Skeletal muscle cell (primary cell): ENCODE measurements at places on chromosomes 3 and 15.

DNA sequence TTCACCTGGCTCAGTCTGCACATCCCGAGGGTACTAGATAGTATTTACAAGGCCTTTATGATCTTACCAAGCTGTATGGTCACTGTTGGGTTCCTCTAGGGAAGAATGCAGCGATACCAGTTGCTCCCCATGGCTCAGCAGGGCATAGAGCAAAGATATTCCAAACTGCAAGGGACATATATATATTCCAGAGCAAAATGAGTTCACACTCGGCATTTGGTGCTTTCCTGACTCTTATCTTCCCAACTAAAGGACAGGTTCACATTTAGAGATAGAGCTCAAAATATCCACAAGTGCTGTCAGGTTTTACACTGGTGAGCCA, 3.5 kb upstream of the SPG11 start:
- DNase-seq: no peak

GRCh38 chr3:155418407-155418806, 124.9 kb upstream of the STRIT1 start:
- no peak for DNase-seq

DNA sequence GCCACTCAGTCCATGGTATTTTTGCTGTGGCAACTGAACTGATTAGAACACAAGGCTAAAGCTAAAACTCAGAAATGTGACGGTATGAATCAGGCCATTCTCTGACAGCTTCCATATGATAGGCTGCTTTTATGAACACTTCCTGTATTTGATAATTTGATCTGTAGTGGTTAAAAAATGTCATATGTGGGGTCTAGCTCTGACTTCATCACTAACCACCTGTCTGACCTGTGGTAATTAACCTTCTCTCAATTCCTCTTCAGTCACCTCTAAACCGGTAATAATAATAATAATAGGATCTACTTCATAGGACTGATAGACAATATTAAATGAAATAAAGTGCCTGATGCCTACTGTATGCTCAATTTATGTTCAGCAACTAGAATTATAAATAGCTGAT, 223.2 kb downstream of the MBNL1 start:
- DNase-seq: no peak

- no peak for DNase-seq
Observed at GRCh38 chr3:10833855-10834414, 17.9 kb downstream of the SLC6A11 start.

DNA sequence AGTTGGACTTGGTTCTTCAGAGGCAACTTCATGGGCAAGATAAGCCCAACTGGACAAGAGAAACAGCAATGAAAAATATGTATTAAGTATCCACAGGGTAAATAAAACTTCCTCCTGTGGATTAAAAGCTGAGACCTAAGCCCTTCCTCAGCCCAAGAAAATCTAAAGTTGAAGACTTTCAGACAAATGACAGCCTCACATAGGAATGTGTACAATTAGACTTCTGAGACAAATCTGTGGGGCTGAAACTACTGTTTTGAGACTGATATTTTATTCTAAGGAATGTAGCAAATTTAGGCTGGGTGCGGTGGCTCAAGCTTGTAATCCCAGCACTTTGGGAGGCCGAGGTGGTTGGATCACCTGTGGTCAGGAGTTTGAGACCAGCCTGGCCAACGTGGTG, 74.2 kb upstream of the IL12A start:
- DNase-seq: no peak

GRCh38 chr15:84079885-84080777, 155.4 kb upstream of the GOLGA6L4 start:
- DNase-seq: no peak

GRCh38 chr15:60626669-60627068, 147.7 kb upstream of the ICE2 start:
- no peak for DNase-seq

- no peak for DNase-seq
Observed at GRCh38 chr15:32993285-32993684, 201.2 kb downstream of the FMN1 start.

- no peak for DNase-seq
Observed at GRCh38 chr3:9231006-9231405, 18.4 kb downstream of the SRGAP3 start.

GRCh38 chr3:105755121-105755886, 113.5 kb downstream of the CBLB start:
- no peak for DNase-seq

- no peak for DNase-seq
Observed at GRCh38 chr15:34014556-34014955, 24.4 kb downstream of the AVEN start.

DNA sequence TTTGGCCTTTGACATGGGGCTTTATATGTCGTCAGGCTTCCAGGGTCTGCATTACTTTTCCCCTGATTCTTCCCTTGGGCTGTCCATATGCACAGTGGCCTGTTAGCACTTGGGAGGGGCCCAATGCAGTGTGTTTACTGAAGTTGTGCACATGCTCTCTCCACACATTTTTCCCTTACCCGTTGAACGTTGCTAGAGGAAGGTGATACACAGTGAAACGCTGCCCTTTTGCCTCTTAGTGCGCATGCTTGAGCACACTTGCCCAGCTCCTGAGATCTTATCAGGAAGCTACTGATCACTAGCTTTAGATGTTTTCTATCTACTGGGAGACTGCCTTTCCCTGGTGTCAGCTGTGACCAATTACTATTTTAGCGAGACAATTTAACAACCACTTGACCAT, 1198.0 kb downstream of the ROBO1 start:
- DNase-seq: no peak

DNA sequence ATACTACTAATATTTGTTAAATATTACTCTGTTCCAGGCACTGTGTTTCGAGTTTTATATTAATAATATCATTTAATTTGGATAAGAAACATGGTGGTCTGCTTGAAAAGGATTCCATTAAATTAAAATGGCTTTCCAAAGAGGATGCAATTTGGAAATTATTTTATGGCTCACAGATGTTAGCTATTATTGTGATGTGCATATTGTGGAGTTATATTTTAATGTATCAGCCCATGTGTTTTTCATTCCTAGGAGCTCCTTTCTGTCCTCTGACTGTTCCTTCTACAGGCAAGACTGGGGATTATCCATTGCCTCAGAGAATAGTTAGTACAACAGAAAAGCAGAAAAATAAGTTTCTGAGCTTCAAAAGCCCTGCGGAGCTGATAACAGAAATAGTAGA, 376.7 kb upstream of the PDZRN3 start:
- no peak for DNase-seq

- no peak for DNase-seq
Observed at GRCh38 chr3:17908399-17909191, 166.2 kb upstream of the TBC1D5 start.

GRCh38 chr3:95162794-95163193, 1099.9 kb downstream of the NSUN3 start:
- DNase-seq: no peak

DNA sequence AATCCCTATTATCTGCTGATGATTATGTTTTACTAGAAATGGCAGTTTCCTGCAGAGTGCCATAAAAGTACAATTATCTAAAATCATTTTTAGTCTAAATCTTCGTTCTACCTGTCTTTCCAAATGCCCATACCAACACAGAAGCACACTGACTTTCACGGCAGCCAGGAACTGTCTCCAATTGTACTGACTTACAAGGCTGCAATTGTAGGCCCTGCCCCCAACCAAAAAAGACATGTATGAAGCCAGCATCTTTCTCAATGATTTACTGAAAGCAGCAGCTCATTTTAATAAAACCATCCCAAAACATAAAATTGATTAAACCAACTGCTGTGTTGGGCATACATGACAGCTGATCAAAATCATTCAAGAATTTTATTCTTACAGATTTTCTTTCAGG, 119.0 kb downstream of the TBC1D5 start:
- DNase-seq: no peak

GRCh38 chr3:129291236-129291886, 12.7 kb downstream of the HMCES start:
- no peak for DNase-seq

- DNase-seq: no peak
Observed at GRCh38 chr3:67016522-67017080, 18.5 kb downstream of the KBTBD8 start.

DNA sequence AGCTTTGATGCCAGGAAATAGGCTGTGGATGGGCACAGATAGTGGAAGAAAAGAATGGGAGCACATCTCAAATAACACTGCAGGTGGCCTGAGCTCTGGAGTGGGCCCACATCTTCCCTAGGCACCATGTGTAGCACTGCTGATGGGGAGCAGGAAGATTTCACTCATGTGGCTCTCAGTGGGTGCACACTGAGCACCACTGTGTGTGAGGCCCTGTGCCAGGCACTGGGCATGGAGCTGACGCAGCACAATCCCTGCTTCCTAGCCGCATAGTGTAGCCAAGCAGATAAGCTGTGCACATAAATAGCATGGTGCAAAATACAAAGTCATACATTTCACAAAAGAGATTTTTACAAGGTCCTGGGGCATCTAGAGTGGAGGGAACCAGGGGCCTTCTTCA, 101.6 kb downstream of the MOBP start:
- no peak for DNase-seq

DNA sequence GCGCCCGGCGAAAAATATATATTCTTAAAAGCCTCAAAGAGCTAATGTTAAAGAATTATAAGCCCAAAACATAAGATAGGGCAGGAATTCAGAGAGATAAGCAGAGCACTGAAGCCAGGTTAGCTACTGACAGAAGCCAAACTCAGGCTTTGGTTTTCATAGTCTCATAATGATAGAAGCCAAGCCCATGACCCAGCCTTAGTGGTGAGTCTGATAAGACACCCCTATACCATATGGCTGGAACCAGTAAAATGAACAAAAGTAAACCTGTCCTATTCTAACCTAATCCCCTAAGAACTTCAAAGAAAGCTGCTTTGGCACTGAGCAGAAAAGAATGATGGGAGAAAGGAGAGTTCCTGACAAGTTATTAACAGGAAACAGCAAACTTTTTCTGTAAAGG, 25.9 kb downstream of the MYO9A start:
- DNase-seq: no peak

DNA sequence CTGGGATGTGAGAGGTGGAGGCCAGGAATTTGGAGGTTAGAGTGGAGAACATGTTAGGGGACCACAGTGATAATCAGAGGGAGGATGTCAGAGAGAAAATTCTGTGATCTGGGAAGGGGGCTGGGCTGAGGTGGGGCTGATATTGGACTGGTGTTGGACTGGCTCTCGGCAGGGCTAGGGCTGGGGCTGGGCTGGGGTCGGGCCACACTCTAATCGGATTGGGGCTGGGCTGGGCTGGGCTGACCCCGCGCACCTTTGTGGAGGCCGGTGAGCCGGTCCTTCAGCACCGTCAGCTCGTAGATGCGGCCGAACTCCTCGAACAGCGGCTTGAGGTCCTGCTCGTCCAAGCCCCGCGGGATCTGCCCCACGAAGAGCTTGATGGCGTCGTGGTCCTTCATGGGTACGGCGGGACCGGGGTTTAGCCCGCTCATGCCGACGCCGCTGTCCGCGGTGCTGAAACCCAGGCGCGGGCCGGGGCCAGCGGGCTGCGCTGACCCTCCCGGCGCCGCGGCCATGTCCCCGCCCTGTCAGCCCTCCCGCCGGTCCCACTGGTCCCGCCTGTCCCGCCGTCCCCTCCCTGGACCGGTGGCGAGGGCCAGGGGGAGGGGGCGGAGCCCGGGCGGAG, 485 bp downstream of the CELF6 start:
- DNase-seq: no peak

GRCh38 chr3:189363590-189364255, 192.0 kb downstream of the TPRG1 start:
- no peak for DNase-seq

DNA sequence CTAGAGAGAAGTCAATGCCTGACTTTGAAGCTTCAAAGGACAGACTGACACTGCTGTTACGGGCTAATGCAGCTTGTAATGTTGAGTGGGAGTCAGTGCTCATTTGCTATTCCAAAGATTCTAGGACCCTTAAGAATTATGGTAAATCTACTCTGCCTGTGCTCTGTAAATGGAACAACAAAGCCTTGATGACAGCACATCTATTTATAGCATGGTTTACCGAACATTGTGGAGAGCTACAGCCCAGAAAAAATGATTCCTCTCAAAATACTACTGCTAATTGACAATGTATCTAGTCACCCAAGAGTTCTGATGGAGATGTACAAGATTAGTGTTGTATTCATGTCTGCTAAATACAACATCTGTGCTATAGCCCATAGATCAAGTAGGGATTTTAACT, 262.3 kb downstream of the EPHA6 start:
- no peak for DNase-seq

GRCh38 chr15:61978225-61978624, 82.0 kb downstream of the VPS13C start:
- DNase-seq: no peak

DNA sequence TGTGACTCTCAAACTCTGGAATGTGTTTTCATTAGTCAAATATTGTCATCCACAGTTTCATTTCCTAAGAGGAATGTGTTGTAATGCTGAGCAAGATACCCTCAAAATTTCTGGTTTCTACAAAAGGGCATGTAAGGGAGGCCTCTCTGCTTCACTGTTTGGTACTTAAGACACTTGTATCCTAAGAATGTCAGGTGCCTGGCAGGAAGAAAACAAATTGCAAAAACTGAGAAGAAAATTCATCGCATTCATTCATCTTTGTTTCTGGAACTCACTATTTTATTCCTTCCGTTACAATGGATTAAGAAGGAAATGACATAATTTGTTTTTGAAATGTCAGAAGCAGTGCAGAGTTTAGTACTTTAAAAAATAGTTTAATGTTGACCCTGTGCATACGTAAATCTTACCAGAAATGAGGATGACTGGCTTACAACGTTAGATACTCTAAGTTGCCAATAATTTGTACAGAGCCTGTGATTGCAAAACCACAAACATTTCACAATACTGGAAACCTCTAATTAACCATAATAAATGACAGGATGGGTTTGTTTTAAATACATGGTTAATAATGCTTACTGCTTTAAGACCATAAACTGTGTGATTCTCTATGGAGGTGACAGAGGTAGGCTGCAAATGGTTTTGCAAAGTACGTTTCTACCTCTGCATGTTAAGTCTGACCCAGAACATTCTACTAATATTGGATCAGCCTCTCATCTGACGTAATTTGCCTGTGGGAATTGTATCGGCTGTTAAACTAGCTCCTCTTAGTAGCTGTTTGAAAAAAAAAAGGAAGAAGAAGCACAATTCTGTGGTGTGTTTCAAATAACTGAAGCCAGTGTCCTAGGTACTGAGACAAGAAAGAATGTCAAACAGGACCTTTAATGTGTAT, 477.8 kb downstream of the RBMS3 start:
- DNase-seq: peak; percentile 86

DNA sequence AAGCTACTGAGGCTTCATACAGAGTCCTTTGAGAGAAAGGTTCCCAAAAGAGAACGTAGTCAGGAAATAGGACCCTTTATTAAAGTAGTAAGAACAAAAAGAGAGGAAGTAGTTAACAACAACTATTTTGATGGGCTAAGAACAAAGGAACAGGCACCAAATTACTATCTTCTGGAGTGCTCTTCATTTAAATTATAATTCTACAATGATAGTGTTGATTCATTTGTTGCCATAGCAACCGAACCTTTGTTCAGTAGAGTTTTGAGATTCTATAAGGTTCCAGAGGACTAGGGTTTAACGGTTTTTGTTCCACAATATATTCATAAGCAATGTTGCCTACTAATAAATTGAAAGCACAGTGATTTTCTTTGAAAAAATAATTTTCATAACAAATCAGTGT, 78.8 kb downstream of the CMSS1 start:
- DNase-seq: no peak
